Mesenchymal stem cell (in vitro differentiated cells and primary cell): ENCODE measurements at places on chromosomes 6 and 20.

- peak; percentile 89 for DNase-seq
These were observed 41.7 kb upstream of the FAM135A start for GRCh38 chr6:70371454-70372105.

- no peak for DNase-seq
These were observed 48.2 kb downstream of the DCBLD1 start for GRCh38 chr6:117530467-117531242.

DNA sequence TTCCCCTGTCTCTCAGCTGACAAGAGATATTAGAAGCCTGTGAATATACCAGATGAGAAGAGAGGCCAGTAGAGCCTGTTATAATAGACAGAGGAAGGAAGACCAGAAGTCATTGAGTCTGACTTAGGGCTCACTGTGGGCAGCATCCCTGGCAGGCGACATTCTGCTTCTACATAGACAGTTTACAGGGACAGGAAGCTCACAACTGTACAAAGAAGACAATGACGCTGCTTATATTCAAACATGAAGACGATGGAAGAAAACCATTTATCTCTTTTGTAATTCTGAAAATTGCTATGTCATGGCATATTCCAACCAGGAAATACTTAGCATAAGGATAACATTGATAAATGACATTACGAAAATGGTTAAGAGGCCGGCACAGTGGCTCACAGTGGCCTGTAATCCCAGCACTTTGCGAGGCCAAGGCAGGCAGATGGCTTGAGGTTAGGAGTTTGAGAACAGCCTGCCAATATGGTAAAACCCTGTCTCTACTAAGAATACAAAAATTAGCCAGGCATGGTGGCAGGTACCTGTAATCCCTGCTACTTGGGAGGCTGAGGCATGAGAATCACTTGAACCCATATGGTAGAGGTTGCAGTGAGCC lies 170.9 kb downstream of the UBE3D start:
- DNase-seq = no peak

- no peak for DNase-seq
These were observed 234.1 kb downstream of the CDH26 start for GRCh38 chr20:60192326-60192725.

DNA sequence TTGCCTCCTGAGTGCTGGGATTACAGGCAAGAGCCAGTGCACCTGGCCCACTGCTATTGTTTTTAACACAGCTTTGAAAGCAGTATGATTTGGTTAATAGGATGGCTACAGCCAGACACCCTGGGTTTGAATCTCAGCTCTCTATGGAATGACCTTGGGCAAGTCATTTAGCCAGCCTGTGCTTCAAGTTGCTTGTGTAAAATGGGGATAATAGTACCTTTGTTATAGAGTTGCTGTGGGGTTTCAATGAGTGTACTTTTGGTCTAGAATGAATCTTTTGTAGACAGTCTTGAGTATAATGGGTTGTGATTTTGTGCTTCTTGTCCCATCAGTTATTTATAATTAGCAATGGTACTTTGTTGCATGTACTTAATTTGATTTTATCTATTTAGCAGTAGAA lies 70.9 kb downstream of the JARID2 start:
- no peak for DNase-seq

- peak; percentile 94 for DNase-seq
These were observed 27.8 kb downstream of the SLC23A2 start for GRCh38 chr20:4973330-4974097.

- DNase-seq = peak; percentile 76
These were observed 67.6 kb downstream of the FYN start for GRCh38 chr6:111805511-111806164.

GRCh38 chr6:51466427-51466826 lies 621.0 kb downstream of the PKHD1 start:
- no peak for DNase-seq

DNA sequence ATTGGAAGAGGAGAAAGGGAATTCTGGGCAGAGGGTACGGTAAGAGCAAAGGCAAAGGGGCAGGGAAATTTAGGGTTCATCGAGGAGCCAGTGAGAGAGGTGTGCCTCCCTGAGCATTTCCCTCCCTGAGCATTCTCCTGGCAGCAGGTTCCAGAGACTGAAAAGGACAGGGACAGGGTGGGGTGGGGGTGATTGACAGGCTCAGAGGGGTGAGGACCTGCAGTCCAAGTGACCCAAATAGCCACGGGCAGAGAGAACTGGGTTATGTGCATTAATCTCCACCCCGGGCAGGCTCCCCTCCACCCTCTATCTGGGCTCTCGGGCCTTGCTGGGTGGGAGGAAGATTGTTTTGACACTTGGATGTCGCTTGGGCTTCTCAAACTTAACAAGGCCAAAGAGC lies 69.5 kb downstream of the KCNB1 start:
- no peak for DNase-seq

DNA sequence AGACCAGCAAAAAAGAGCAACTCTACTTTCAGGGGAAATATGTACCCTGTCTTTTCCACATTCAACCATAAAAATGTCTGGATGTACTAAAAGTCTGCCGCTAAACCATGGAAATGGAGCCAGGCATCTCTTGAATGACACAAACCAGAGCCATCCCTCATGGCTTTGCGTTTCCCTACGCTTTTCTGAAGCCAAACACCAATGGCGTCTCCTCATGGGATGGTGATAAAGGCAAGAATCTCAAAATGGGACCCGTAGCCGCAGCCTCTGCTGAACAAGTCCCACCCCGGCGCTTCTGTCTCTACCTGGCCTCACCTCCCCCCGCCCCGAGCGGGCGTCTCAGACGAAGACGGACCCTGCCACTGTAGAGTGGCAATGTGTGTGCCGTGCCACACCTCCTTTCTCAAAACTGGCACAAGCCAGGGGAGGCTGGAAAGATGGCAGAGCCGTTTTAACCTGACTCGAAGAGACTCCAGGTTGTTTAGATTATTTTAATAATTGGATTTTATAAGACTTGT lies 80.3 kb upstream of the AFDN start:
- no peak for DNase-seq

DNA sequence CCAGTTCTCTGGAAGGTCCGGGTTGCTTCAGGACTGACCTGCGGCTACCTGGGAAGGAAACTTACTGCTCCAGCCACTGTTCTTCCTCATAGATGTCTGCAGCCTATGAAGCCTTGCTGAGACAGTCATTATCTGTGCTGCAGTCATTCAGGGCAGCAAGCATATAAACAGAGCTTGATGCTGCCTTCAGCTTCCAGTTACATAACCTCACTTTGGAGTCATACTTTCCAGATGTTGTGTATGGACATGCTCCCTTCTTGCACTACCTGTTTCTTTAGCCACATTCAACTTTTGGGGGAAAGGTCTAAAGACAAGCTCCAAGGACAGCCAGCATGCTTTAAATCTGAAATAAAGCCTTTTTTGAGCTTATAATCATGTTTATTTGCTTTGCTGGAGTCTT lies 98.1 kb downstream of the SLC24A3 start:
- no peak for DNase-seq

DNA sequence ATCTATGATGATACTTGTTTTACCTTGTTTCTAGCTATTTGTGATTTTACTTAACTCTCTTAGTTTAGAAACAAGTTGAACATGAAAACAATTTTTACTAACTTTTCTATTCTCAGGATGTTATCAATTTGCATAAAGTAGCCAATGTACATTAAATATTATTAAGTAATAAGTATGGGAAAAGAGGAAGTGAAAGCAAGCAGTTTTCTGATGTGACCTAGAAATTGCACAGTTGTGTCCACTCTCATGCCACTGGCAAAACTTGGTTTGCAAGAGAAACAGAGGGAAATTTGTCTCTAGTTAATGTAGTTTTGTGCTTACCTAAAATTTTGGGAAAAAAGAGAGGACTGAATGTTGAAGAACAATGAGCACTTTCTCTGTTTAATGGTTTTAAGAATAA lies 19.2 kb upstream of the TSPYL1 start:
- no peak for DNase-seq

DNA sequence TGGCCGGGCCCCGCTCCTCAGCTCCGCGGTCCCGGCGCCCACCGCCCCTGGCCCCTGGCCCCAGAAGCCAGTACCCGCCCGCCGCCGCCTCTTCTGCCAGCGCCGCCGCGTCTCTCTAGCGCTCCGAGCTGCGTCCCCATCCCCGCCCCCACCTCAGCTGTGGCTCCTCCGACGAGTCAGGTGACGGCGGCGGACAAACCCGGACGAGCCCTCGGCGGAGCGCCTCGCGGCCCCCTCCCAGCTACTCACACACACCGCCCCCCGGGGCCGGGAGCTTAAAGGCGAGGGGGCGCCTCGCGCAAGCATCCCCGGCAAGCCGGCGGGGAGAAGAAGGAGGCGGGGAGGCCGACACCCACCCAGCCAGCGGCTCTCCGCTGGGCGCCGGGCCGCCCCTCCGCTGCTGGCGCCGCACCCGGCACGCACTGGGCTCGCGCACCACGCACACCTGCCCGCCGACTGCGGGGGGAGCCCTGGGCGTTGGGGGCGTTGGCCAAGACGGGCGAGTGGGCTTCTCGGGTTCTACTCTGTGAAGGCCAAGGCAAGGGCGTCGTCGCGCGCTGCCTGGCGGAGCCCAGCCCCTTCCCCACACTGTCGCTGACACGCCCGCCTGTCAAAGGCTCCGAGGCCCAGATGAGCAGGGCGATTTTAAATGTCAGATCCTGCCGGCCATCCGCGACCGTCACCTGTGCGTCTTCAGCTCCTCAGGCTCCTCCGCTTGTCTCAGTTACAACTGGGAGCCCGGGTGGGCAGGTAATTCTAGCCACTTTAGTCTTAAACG lies at the start of gene SNAP91:
TSS of gene SNAP91 (minus strand) at position 132 of the 778 bp plus-strand sequence. CDS start 1,174 bp downstream, outside the sequence.
- peak; percentile 14 for DNase-seq

GRCh38 chr20:14488212-14488611 lies 150.8 kb upstream of the FLRT3 start:
- DNase-seq = no peak

GRCh38 chr6:20876036-20876435 lies 341.8 kb downstream of the CDKAL1 start:
- DNase-seq = peak; percentile 53

DNA sequence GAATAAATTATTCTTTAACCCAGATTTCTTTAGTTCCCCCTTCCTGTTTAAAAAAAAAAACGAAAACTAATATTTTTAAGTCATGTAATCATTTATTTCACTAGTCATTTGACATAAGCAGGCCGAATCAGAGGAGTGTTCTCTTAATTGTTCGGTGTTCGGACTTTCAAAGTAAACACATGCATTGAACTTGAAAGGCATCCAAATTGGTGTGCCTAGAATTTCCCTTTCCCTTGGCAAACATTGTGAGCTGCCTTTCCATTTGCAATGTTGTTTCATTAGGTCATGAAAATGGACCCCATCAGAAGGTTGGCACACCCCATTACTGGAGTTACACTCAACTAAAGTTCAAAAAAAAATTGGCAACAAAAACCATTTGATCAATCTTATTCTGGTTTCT lies 283.0 kb upstream of the MARCKS start:
- no peak for DNase-seq

DNA sequence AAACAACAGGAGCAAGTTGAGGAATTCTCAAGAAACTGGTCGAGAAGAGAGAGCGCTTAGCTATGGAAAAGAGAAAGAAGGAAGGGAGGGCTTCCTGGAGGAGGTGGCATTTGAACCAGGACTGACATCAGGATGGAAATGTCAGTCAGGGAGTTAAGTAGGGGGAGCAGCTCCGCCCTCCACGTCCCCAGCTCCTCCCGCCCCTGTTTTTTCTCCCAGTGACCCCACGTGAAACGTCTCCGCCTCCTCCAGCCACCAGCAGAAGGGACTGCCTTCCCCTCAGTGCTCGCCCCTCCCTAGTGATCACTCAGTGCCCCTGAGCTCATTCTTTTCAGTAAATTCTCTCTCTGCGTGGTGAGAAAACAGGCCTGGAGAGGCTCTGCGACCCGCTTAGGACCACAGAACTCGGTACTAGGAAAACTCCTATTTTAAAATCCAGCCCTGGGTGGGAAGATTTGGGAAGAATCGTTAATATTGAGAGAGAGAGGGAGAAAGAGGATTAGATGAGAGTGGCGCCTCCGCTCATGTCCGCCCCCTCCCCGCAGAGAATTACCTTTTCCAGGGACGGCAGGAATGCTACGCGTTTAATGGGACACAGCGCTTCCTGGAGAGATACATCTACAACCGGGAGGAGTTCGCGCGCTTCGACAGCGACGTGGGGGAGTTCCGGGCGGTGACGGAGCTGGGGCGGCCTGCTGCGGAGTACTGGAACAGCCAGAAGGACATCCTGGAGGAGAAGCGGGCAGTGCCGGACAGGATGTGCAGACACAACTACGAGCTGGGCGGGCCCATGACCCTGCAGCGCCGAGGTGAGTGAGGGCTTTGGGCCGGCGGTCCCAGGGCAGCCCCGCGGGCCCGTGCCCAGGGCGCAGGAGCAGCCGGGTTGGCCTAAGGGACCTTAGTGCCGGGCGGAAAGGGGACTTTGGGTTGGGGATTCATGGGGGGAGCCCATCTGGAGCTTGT lies 4.6 kb downstream of the HLA-DPB1 start:
- DNase-seq = peak; percentile 63

GRCh38 chr6:112308476-112308875 lies 38.7 kb upstream of the RFPL4B start:
- DNase-seq = no peak

GRCh38 chr20:14879020-14879697 lies 541.7 kb upstream of the FLRT3 start:
- DNase-seq = peak; percentile 55

DNA sequence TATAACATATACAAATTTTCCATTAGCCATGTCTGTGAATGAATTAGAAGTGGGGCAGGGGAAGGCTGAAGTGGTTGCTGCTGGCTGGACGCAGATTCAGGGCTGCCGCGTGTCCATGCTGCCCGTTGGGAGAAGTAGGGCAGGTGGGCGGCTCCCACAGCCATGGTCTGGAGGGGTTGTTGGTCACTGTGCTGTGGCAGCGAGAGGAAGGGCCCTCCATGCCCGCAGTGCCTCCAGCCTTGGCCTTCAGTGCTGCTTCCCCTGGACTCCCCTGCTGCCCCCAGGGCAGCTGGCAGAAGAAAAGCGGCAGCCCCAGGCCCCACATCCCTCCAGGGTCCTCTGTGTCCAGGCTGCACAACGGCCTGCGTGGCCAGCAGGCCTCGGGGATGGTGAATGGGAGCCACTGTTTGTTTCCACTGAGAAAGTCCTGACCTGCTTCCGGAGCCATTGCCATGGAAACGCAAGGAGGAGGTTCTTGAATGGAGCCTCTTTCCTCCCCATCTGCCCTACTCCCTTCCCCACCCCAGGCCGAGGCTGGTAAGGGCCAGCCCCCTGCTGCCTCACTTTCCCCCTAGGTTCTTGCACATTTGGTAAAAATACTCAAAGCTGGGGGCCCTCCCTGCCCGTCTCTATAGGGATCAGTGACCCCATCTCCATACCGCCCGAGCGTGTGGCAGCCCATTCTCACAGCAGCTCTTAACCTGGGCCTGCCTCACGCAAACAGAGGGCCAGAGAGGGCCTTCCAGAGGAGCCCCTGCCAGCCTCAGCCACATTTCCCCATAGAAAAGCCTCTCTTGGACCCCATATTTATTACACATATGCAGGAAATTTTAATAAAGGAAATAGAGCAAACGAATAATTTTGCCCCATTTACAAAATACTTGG lies 113.3 kb downstream of the SASH1 start:
- DNase-seq = no peak
